Hematopoietic multipotent progenitor cell (in vitro differentiated cells): ENCODE measurements at places on chromosomes 12 and 14. TPM values are rescaled to one million over a fixed set of nuclear protein-coding genes. Genes with fewer than 3 reads are reported as not detected.

GRCh38 chr12:5407034-5407856, 24.7 kb upstream of the NTF3 start:
- no peak for DNase-seq

DNA sequence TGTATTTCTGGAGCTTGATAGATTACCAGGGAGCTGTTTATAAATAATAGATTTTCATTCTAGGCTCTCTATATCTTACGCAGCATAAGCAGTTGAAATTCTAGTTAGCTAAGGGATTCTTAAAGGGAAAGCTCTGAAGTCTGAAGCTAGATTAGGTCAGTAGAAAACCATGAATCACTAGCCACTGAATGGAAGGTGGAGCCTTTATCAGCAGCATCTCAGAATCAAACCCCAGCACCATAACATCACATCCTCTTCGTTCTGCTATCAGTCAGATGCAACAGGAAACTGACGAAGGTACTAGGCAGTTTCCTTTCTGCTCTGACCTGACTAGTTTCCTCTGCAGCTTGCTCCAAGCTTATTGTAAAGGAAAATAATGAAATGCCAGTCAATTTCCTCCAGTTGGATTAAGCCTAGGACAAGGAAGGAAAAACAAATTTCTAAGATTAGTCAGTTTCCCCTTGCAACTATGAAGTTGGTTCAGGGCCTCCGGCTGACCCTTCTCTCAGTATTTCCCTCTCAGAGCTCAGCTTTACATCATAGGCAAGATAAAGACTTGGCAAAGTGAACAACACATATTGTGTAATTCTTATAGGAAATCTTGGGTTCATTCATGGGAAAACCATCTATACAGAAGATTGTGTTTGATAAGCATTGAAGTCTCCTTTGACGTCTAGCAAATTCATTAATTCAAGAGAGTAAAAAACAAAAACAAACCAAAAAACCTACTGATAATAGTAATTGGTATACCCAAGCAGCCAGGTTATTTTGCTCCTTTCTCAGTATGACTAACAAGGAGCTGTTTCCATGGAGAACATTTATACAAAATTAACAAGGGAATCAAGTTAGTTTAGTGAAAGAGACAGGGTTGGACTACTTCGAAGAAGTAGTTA, 43.4 kb upstream of the CFAP54 start:
- peak; percentile 92 for DNase-seq

KRT71 gene
- total RNA-seq, result not detected

IL31 gene
- total RNA-seq, result not detected

GRCh38 chr14:50083467-50084337, 32.7 kb downstream of the VCPKMT start:
- no peak for DNase-seq

DNA sequence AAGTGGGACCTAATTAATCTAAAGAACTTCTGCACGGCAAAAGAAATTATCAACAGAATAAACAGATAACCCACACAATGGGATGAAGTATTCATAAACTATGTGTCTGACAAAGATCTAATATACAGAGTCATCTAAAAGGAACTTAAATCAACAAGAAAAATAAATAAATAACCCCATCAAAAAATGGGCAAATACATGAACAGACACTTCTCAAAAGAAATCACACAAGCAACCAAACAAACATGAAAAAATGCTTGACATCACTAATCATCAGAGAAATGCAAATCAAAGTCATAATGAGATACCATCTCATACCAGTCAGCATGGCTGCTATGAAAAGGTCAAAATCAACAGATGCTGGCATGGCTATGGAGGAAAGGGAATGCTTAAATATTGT, 466.9 kb downstream of the SOX5 start:
- no peak for DNase-seq

DNA sequence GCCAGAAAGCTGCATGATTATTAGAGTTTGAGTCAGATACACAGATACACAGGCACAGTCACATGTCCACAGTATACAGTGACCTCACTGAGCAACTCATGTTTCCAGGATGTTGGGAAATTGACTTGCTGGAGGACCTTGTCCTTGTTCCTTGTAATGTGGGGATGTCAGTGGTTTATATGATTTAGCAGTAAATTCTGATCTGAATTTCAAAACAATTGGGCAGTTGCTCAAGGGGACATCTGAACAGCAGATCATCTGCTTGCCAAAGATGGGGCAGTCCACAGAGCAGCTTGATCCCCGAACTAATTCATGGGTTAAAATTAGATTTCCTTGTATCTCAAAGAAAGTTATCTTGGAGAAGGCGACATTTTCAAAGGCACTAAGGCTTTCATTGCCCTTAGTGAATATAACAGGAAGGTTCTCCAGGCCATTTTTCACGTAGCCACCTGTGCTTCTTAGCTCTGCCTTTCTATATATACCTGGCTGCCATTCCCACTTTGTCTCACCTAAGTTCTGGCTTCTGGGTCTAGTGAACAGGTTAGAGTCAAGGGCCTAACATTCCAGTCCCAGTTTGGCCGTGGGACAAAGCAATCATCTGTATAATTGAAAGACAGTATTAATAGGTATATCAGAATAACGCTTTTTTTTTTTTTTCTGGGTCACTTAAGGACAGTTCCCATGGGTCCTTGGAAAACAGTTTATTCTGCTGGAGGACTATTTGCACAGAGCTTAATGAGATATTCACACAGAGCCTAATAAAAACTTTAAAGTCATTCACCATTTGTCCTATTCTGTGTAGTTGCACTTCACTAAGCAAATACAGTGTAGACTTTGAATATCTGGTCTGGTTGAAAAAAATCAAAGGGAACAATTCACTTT, 64.9 kb upstream of the STRN3 start:
- DNase-seq, result no peak

- no peak for DNase-seq
Measured at GRCh38 chr12:108597559-108598471, at the start of gene TMEM119. TSS of gene TMEM119 (minus strand) at chr12:108598084. CDS start at chr12:108592383, 5,701 bp downstream.

- DNase-seq, result no peak
Measured at GRCh38 chr14:90965765-90966164, 94.7 kb downstream of the RPS6KA5 start.

DNA sequence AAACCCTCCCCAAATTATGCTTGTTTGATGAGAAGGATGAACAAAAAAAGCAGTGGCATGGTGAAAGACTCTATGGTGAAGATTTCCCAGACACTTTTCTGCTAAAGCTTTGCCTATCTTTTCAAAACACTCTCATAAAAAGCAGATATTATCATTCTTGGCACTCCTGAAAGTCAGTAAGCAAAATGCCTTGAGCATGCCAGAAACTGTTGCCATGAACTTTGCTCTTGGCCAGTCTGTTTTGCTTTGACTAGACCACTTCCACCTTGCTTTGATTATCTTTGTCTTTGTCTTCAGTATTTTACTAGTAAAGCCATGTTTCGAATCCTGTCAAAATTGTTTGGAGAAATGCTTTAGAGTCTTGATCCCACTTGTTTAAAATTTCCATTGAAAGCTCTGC, 110.4 kb downstream of the CNTN1 start:
- no peak for DNase-seq

DNA sequence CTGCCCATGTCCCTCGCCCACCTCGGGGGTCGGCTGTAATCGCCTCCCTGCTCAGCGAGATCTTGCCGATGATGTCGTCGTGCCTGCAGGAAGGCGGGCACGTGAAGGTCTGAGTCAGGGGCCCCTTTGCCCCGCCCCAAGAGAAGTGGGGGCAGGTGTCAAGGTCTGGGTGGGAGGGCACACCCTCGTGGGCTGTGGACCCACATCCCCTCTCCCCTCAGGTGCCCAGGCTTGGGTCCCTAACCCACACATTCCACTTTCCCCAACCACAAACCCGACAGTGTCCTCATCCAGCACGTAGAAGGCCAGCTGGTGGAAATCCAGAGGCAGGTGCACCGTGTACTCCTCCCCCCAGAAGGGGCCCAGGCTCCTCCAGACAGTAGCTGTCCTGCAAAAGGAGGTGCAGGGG, 7.8 kb downstream of the RASAL1 start:
- DNase-seq, result no peak

GRCh38 chr12:19002216-19002615, 127.3 kb upstream of the PLEKHA5 start:
- no peak for DNase-seq

- no peak for DNase-seq
Measured at GRCh38 chr12:58033831-58034230, 92.5 kb downstream of the ATP23 start.

CD163L1 gene
- total RNA-seq, result under 0.01 TPM

DNA sequence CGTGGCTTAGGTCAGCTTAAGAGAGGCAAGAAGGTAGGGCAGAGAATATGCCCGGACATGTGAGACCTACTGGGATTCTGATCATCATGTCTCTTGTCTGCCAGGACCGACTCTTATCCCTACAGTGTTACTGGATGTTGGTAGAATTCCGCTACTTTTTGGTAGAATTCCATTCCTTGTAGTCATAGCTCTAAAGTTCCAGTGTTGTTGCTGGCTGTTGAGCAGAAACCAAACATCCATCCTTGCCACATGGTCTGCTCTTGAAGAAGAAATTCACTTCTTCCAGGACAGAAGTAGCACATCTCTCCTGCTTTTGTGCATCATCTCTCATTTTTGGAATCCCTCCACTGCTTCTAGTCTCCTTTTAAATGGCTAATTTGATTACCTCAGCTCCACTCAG, 453.7 kb downstream of the RPL10L start:
- no peak for DNase-seq

SERPINA1 gene
- 3.8 TPM for total RNA-seq
